ENCODE measurements at places on chromosomes 1 and 21. TPM values are rescaled to one million over a fixed set of nuclear protein-coding genes. Genes with fewer than 3 reads are reported as not detected.

The S100A14 gene
- 0.57 TPM for total RNA-seq

The HMGCS2 gene
- total RNA-seq = 0.33 TPM

The CELA2A gene
- total RNA-seq = 0.72 TPM

The ZNF687 gene
- 33.3 TPM for total RNA-seq

The EPB41 gene
- 20.2 TPM for total RNA-seq

The RABGGTB gene
- 77.9 TPM for total RNA-seq

The NHLH2 gene
- total RNA-seq = not detected

GRCh38 chr1:181152892-181153633, 64.6 kb downstream of the IER5 start:
- no peak for DNase-seq

- no peak for DNase-seq
These were observed 4.0 kb downstream of the WDR26 start for GRCh38 chr1:224430511-224431113.

DNA sequence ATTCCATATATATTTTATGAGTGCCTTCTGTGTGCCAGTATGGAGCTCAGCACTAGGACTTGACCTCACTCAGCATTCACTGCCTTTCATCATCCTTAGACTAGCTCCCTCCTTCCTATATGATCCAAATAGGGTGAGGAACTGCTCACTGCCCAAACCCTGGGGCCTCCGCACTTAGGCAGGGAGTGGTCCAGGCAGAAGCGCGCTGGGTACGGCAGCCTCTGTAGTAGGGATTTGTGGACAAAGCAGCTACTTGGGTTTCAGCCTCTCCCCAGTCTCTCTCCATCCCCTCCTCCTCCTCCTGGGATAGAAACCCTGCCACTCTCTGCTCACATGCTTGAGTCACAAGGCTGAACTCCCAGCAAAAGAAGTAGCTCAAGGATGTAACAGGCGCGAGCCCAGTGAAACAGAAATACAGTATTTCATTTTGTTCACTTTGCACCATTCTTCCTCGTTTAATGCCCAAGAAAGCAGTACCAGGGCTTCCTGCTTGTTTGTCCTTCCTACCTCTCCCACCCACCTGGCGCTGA, 32.9 kb downstream of the PLEKHA6 start:
- no peak for DNase-seq

DNA sequence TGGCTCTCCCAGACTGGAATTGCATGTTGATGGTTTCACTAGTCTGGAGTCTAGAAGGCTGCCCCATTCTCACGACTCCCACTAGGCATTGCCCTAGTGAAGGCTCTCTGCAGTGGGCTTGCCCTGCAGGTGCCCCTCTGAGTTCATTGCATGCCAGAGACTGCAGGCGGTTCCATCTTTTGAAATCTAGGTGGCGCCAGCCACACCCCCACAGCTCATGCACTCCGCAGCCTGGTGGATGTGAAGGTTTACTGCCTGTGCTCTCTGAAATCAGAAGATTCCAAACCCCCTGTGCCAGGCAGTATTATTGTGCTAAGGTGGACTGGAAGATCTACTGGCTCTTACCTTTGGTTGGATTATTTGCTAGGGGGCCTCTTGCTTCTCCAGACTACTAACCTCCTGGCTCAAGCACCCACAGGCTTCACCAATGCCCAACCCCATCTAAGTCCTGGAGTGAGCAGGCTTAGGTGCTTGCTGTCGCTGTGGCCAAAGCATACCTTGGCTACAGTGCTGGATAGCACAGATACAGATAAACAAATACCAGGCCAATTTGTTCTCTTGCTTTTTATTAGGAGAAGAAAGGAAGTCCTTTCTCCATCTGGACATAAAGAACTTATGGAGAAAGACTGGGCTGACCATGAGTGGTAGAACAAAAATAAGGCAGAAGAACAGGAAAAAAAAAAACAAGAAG, 83.5 kb upstream of the SIM2 start:
- no peak for DNase-seq

- no peak for DNase-seq
These were observed 84.7 kb downstream of the FBXO2 start for GRCh38 chr1:11569551-11569950.

DNA sequence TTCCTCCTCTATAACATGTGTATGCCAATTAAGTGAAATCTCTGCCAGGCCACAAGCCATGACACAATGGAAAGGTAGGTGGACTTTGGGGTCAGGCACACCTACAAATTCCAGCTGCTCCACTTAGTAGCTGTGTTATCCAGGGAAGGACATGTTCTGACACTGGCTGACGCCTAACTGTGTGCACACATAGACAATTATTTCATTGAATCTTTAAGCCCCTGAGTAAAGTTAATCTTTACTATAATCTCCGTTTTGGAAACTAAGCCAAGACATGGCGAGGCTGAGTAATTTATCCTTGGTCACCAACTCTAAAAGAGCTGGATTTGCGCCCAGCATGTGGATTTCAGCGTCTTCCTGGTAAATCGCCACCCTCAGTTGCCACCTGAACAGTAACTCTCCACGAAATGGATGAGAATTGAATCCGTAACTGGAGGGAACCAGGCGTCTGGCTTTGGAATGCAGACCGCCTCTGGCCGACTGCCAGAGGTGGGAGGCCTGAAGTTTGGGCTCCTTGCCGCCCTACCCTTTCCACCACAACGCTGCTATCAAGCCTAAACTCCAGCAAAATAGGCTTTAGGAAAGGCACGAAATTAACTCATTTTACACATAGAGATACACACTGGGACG, 888 bp upstream of the SNRPE start:
- DNase-seq = no peak

DNA sequence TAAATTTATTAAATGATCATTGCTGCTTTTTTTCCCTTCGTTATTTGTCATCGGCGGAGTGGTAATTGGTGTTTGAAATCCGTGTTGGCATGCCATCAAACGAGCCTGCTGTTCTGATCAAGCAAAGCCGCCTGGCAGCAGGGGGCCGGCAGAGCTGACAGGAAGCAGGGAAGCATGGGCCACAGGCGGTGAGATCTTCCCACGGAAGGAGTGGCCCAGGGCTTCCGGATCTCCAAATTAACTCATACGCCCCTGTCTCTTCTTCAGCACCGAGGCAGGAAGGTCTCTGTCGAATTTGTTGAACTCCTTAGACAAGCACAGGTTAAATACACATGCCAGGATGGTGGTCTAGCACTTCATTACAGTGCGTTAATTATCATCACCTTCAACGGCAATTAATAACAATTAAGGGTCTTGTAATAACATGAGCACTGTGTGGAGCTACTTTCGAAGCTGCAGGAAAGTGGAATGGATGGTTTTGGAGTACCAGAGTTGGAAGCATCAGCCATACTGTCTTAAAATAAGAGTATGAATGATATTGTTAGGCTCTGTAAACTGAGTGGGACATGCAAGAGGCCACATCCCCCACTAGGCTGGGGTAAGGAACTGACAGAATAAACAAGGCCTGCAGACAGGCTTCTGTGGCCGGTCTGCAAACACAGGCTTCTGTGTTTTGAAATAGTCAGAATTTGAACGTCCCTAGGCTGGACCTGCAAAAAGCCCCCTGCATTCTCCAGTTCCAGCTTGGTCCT, 199.4 kb upstream of the DAB1 start:
- no peak for DNase-seq

- no peak for DNase-seq
These were observed 2029.3 kb downstream of the MRPL39 start for GRCh38 chr21:23578027-23578426.

GRCh38 chr1:209134001-209134400, 449.5 kb upstream of the CAMK1G start:
- DNase-seq = no peak

DNA sequence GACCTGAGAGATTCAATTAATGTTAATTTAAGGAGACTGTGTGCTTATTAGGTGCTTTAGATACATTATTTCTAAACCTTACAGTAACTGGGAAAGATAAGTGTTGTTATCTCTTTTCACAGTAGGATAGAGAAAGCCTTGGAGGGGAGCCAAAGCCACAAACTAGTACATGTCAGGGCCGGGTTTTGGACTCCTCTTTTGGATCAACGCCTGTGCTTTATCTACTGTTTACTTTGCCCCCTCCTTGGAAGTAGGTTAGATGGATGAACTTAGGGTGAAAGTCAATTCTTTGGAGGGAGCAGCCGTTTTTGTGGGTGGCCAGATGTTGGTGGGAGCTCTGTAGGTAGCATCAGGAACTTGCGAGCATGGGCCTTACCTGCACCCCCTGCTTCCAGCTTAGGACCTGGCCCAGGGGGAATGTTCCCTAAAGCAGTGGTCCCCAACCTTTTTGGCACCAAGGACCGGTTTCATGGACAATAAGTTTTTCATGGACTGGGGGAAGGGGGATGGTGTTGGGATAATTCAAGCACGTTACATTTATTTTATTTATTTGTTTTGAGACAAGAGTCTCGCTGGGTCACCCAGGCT, 1.7 kb downstream of the HHAT start:
- no peak for DNase-seq

- DNase-seq = no peak
These were observed 441.2 kb upstream of the ESRRG start for GRCh38 chr1:217164403-217164802.

Measured in Panc1 (cell line).